Stimulated activated CD8-positive, alpha-beta memory T cell treated with anti-CD3 and anti-CD28 coated beads, Interleukin-7, amount 100 ng/mL, for 1 hour (primary cell): ENCODE measurements at places on chromosomes 1 and 21.

DNA sequence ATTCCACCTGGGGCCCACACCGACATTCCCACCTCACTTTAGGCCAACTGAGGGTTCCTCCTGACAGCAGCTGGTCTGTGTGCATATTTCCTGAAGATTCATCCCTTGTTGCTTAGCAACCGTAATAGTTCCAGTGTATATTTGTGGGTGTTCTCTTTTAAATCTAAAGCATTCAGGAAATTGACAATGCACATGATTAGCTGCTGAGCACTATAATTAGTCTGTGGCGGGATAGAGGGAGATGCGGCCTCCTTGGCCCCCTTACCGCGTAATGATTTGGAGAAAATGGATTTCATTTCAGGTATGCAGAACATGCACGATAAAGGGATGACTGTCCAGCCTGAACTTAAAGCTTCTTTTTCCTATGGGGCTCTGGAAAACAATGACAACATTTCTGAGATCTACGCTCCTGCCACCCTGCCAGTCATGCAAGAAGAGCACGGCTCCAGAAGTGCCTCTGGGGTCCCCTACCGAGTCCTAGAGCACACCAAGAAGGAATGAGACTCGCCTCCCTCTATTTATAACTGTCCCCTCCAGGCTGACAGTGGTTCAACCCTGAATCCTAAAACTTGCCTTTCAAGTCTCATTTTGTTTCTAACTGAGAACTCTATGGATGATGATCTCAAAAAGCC lies 33.8 kb upstream of the RCAN3 start:
- no peak for DNase-seq

- no peak for DNase-seq
Observed at GRCh38 chr1:203177470-203178039, 1.9 kb upstream of the MYBPH start.

DNA sequence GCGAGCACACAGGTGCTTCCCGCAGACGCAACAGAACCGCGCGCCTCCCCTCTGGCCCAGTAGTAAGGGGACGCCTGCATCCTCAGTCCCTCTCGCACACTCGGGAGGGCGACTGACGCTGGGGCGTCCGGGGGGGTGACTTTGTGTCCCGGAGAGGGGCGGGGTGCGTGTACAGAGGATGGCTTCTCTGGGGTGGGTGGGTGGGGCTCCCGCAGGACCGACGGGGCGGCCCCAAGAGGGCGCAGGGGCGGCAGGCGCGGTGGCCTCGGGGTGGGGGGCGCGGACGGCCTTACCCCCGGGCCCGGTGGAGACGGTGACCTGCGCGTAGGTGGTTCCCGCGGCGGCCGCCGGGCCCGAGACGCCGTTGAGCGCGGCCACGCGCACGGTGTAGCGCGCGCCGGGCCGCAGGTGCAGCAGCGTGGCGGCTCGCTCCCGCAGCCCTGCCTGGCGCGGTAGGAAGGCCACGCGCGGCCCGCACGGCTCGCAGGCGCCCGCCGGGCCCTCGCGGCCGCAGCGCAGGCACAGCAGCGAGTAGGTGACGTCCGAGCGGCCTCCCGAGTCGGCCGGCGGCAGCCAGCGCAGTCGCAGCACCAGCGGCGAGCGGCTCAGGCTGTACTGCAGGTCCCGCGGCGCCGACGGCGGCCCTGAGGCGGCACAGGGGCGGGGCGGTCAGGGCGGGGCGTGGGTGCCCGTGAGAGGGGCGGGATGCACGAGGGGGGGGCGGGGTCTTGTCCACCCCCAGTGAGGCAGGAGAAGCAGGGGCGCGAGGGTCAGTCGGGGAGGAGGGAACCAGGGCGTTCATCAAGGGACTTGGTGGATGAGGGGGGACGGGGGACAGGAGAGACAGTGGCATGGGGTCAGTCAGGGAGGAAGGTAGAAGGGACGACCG lies 12.1 kb downstream of the EPHA10 start:
- no peak for DNase-seq

GRCh38 chr1:28021064-28021463 lies 61.3 kb downstream of the XKR8 start:
- no peak for DNase-seq

DNA sequence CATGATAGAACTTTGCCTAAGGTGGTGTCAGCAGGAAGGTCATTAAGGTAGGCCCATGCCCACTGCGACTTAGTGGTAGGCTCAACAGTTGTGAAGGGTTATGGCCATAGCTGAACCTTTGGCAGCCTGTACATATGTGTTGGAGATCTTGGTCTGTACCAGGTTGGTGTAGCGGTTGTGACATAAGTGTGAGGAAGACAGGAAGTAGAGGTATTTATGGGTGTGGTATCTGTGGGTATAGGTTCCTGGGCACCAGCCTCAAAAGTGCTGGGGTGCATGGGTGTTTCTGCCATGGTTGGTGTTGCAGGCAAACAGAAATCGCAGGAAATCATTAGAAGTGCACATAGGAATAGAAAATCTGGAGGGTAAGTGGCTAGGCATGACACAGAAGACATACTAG lies 18.6 kb upstream of the LRIF1 start:
- no peak for DNase-seq

- no peak for DNase-seq
Observed at GRCh38 chr1:81449786-81450185, 350.9 kb upstream of the ADGRL2 start.

DNA sequence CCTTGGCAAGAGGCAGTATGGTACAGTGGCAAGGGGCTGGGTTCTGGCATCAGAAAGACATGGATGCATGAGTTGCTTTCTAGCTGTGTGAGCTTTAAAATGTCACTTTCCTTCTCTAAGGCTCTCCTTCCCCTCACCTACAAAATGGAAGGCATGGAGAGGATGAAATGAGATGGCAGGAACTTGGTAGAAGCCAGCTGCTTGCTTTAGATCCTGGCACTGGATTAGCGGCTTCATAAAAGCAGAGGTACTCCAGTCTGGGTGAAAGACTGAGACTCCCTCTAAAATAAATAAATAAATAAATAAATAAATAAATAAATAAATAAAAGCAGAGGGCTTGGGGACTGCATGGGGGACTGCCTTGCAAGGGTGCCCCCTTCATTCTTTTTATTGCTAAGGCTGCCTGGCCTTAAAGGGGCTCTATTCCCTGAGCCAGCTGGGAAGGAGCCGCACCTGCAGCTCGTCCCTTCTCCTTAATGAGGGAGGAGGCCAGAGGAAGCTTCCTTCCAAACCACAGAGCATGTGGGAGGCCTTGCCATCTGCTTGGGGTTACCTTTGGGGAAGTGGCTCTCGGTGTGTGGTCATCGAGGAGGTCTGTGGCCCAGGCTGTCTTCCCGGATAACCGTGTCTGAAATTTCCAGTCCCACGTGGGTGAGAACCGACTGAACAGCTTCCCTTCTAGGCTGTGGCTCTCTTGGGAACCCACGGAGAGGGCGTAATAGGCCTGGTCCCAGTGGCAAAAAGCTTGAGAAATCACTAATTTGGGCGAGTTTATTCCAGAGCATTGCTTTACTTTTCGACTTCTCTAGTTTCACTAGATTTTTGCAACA lies 2.0 kb upstream of the ATP13A2 start:
- no peak for DNase-seq

GRCh38 chr1:228875741-228876140 lies 140.5 kb downstream of the RHOU start:
- DNase-seq: no peak

DNA sequence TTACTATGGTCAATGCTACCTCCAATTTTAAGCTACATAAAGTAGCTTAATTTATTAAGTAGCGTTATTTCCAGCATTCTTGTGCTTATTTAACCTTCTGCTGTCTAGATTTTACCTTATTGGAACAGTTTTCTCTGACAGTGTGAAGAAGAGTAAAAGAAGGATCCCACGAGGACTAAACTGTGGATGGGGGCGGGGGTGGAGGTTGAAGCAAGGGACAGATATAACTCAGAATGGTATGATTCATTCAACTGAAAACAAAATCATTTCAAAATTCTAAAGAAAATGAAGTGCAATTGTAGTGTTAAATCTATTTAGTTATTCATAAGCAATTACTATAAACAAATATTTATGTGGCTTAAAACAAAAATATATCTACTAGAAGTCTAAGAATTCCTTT lies 11.5 kb upstream of the VAV3 start:
- DNase-seq: no peak

- DNase-seq: no peak
Observed at GRCh38 chr1:76601465-76601864, 265.8 kb upstream of the ST6GALNAC5 start.

- DNase-seq: no peak
Observed at GRCh38 chr1:213106298-213106697, 55.3 kb downstream of the RPS6KC1 start.

DNA sequence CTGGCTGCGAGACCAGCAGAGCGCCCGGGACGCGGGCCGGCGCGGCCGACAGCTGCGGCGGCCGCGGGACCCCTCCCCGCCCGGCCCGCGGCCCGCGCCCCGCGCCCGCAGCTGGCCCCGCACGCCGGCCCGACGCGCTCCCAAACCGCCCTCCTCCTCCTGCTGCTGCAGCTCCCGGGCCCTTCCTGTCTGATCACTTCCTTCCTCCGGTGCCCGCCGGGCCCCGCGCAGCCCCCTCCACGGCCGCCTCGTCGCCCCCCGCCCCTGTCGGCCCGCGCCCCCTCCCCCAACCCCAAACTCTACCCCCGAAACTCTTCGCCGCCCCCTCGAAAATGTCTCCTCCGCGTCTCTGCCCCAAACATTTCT lies 594 bp downstream of the LUZP1 start:
- DNase-seq: no peak

DNA sequence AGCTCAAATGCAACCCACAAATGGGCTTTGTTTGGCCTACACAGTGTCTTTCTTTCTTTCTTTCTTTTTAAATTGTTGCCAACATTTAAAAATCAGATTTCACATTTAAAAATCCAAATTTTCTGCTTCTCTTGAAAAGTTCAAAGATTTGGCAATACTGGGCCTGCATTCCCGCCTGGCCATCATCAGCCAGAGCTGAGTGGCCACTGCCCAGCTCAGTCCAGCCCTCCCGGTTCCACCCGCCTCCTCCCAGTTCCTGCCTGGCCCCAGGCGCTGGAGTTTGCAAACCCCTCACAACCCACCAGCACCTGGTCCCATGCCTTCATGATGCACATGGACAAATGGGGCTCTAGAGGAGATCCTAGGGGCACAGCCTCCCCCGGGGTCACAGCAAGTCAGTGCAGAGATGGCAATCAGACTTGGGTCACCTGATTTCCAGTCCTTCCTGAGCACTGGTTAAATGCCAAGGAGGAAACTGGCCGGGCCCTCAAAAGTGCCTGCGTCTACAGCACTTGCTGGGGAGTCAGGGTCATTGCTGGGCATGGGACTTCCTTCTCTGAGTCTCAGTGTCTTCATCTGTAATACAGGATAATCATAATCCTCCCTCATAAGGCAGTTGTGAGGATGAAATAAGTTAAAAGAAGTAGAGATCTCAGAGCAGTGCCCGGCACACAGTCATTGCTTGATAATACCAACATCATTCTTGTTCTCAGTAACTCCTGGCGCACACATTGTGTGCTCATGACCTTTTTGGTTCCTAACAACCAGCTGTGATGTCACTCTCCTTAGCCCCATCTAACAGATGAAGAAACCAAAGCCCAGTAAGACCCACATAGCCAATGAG lies 41.0 kb upstream of the LAPTM5 start:
- DNase-seq: no peak

GRCh38 chr1:210294999-210295745 lies 33.5 kb upstream of the HHAT start:
- DNase-seq: no peak
